ENCODE measurements at places on chromosomes 3 and 15.
A peak's percentile ranks its signal among the peaks of the same experiment; 100 is the strongest.

DNA sequence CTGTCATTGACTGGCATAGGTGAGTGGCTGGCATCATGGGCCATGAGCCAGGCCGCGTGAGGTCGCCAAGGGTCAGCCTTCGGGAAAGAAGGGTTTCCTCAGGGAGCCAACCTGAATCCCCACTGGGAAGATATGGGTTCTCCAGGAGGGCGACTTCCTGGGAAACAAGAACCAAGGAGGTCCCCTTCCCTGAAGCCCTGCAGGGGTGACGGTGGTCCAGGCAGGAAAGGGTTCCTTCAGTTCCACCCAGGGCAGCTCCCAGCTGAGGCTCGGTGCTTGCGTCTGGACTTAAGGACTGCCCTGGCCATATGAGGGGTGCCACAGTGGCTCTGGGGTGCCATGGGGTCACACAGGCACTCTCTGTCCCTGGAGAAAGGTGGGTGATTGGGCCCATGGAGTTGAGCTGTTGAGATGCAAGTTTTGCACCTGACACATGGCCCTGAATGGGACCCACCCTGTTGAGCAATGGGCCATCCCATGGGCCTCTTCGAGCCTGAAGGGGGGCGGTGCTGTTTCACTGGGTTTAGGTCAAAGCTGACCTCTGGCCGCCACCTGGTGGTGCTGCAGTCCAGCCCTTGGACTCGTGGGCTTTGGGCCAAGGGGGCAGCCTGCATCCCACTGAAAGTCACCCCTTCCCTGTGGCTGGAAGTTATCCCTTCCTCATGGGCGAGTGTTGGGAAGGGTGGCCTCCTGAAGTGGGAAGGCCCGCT, 228.1 kb downstream of the SNRPN start:
- DNase-seq: no peak

DNA sequence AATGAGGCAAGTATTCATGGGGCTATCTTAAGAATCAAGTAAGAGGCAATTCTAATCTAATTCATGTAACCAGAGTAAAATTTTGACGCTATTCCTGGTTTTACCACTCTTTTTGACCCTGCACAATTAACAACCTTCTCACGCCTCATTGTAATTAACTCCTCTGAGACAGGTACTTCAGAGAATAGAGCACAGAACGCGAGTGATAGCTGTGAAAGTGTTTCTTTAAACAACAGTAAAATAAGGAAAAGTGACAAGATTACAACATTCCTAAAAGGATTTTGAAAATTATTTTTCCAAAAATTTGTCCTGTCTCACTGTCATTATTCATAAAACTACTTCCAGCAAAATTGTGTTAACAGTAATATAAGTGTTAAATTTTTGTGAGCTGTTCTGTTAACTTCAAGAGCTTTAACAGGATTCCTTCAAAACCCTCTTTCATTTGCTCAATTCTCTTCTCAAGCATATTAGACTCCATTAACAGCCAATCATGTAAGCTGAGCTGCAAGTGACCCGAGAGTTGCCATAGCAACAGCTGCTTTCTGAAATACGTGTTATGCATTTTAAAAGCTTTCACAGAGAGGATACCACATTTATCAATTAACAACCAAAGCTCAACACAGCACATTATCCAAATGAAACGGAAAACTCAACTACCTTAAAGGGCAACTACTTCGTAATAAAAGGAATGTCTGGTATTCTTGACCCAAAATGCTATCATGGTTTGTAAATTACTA, 93.1 kb downstream of the STAG1 start:
- no peak for DNase-seq

- no peak for DNase-seq
Observed at GRCh38 chr15:51189669-51190385, 95.1 kb upstream of the TNFAIP8L3 start.

- DNase-seq: no peak
Observed at GRCh38 chr3:40306336-40306735, 3.2 kb upstream of the EIF1B start.

GRCh38 chr15:58921267-58921790, 12.2 kb downstream of the SLTM start:
- DNase-seq: no peak

- no peak for DNase-seq
Observed at GRCh38 chr3:51985063-51985462, 1.7 kb downstream of the ACY1 start.

- no peak for DNase-seq
Observed at GRCh38 chr3:113275929-113276750, 64.8 kb downstream of the BOC start.

- DNase-seq: peak; percentile 66
Observed at GRCh38 chr15:25850154-25851111, 12.7 kb downstream of the ATP10A start.

GRCh38 chr15:66387163-66388042, 691 bp downstream of the MAP2K1 start:
- DNase-seq: peak; percentile 69

GRCh38 chr3:160069986-160070385, 81.4 kb downstream of the IL12A start:
- no peak for DNase-seq

- no peak for DNase-seq
Observed at GRCh38 chr3:30638685-30639412, 32.4 kb downstream of the TGFBR2 start.

- no peak for DNase-seq
Observed at GRCh38 chr3:194686414-194686815, 732 bp downstream of the FAM43A start.

DNA sequence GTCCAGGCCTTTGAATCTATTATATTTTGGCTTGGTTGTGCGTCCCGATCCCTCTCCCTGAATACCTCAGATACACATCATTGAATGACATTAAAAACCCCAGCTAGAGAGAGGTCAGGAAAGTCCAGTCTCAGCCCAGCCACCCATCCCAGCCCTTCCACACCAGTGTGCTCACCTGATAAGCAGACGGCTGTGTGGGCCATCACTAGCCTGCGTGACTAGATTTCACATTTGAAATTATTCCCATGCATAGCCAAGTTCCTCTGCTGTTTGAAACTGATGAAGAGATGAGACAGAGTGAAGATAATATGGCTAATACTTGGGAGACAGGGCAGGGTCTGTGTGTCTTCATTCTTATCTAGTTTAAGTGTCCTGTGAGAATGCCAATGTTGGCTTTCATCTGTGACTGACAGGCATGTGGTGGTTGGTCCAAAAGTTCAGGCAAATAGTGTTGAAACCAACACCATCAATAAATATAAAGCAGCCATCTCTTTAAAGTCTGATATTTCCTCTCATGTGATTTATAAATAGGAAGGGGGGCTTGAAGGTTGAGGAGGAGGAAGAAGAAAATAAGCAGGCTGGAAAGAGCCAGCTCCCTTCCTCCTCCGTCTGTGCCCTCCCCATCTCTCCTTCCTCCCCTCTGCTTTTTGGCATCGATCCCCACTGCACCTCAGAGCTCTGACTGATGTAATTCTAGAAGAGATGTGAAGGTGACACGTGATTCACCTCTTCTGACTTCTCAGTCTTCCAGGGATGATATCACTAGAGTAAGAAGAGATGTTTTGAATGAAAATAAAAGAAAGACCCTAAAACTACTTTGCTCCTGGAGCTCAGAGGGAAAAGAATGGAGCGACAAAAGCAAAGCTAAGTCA, 5.1 kb downstream of the FAM43A start:
- no peak for DNase-seq

GRCh38 chr3:34582055-34582454, 783.6 kb downstream of the PDCD6IP start:
- no peak for DNase-seq

- DNase-seq: no peak
Observed at GRCh38 chr15:40358471-40359353, 693 bp downstream of the DISP2 start.

- no peak for DNase-seq
Observed at GRCh38 chr3:38645601-38646000, 3.9 kb downstream of the SCN5A start.

DNA sequence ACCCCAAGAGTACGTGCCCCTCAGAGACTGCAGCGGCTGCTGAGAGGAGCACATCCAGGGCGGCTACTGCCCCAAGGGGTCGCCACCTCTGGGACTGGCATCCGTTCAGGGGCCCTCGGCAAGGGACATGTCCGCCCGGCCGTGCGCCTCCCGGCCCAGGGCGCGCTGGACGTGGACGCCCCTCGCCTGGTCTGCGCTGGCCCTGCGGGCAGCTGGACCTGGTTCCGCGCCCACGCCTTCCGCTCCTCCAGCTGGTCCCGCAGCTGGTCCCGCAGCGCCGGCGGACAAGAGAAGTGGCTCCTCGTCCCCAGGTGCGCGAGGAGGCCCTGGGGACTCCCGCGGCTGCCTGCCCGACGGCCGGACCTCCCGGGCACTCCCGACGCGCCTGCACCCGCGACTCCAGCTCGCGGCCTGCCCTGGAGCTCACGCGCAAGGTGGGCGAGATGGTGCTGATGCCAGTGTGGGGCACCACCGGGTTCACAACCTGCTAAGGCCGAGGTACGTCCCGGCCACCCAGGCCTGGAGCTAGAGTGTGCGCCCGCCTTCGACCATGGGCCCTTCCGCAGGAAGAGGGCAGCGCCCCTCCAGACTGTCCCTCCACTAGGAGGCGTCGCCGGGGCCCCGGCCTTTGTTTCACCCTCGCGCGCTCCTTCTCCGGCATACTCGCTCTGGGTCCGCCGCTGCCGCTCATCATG, 14.4 kb upstream of the GP9 start:
- no peak for DNase-seq

GRCh38 chr3:52715714-52716305, 9.9 kb downstream of the SPCS1 start:
- DNase-seq: no peak

DNA sequence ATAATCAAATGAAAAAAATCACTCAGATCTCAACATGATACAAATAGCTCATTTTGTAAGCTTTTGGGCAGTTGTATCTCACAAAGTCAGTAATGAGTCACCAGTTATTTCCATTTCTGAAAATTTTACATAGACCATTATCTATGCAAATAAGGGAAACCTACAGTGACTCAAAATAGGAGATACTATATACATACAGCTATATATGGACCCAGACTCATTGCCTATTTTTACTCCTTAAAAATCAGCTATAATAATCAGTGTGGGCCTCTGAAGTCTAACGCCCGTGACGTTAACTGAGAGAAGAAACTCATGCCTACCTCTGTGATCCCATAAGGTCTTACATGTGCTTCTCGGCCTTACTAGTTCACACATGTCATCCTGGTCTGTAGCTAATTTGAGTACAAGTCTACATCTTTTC, 31.6 kb downstream of the LRIG1 start:
- DNase-seq: no peak

DNA sequence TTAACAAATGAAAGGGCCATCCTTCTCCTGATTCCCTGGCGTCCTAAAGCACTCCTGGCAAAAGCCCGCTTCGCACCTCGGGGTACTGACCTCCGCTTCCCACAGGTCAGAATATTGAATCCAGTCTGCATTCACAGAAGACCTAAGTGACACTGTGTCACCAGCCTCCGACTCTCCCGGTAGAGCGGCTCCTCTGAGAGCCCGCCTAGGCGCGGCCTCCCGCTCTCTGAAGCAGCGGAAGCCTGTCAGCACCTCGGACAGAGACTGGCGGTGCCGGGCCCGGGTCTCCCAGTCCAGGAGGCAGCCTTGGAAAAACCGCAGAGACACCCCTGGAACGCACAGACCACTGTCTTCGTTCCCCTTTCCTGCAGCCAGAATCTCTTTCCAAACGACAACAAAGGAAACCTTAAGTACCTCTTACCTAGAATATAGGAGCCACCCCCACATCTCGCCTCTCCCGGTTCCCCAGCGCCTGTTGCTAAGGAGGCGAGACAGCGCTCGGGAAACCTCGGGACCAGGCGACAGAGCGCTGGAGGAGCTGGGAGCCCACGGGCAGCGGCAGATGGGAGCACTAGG, 1.2 kb downstream of the GABRB3 start:
- DNase-seq: no peak

DNA sequence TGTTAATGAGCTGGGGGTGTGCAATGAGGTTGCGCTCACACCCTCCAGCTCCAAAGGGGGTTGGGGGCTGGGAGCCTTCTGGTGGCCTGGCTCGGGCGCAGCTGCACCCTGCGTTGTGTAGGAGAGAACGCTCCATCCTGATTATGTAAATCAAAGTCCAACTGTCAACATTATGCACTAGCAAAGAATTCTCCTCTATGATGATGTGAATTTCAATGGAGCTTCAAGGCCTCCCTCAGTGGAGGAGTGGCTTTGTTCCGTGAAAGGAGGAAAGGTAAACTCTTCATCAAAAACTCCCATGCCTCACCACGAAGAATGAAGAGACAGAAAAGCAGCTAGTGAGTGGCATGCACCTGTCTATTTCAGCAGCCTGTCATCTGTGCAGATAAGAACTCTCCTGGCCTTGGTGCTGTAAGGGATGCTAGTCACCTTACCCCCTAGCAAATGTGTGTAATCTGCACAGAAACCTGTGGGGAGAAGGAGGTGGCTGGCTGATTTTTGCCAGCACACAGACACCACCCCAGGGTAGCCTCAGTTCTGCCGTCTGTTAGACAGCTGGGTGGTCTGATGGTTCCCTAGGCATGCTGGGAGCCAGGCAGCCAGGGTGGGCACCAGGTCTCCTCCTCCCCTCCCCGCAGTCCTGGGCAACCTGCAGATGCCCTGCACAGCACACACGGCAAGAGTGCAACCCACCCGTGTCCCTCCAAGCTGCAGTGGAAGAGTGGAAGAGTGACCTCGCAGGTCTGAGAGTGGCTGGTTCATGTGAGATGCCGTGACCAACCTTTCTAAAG, 47.0 kb upstream of the TRPM1 start:
- DNase-seq: no peak

All from activated CD4-positive, alpha-beta T cell treated with anti-CD3 and anti-CD28 coated beads, Interleukin-2, amount 50 U/mL, for 1 hour (primary cell).